T-cell (primary cell): ENCODE measurements at places on chromosomes 4 and X. TPM values are rescaled to one million over a fixed set of nuclear protein-coding genes. Genes with fewer than 3 reads are reported as not detected.

PDLIM3 gene
- total RNA-seq, result 0.63 TPM

ITGB1BP2 gene
- total RNA-seq, result 2.3 TPM

ARHGAP24 gene
- 1.8 TPM for total RNA-seq

AKAP14 gene
- total RNA-seq, result not detected

ZCCHC18 gene
- total RNA-seq, result 18.4 TPM

RNF150 gene
- total RNA-seq, result not detected

REELD1 gene
- total RNA-seq, result 0.78 TPM

POLN gene
- 2.5 TPM for total RNA-seq

NUDT11 gene
- total RNA-seq, result 0.76 TPM

ARMCX4 gene
- 9.3 TPM for total RNA-seq

AMER1 gene
- 3.8 TPM for total RNA-seq

F9 gene
- 0.25 TPM for total RNA-seq

DNA sequence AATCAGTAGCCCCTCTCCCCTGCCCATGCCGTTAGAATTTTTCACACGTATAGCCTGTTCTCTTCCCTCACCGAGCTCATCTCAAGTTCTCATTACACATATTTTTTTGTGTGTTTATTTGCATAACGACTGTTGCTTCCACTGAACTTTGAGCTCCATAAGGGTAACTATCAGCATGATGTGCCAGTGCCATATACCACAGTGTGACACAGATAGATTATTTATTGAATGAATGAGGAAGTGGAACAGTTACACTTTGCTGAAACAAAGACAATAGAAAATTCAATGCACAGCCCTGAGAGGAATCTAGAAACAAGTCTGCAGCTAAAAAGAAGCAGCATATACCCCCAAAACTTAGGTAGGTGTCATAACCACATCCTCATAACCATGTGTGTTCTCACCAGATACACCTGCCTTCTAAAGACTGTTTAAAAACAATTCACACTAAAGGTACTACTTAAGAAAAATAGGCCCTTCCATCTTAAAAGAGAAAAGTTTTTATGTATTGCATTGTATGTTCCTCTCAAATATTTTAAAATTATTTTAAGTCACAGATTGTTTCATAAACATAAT, 389.9 kb downstream of the PACRGL start:
- DNase-seq, result no peak

GRCh38 chr4:189979196-189980047, 38.8 kb downstream of the FRG1 start:
- no peak for DNase-seq

DNA sequence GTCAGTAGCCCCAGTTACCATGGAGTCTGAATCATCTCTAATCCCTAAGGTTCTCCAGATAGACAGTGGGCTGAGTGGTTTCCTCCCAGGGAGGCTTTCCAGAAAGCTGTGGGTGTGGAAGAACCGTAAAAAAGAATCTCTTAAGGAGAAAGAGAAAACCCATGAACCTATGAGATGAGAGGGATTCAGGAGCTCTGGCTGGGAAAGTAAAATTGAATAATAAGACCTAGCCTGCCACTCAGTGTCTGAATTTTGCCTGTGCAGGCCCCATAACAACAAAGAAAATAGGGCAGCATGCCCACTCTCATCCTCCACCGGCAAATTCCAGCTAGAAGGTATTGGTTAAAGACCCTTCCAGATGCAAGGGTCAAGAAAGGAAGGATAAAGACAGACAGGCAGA, 16.9 kb downstream of the AWAT2 start:
- no peak for DNase-seq

- no peak for DNase-seq
Observed at GRCh38 chrX:108313669-108314068, 124.6 kb downstream of the COL4A6 start.

GRCh38 chr4:125191232-125191631, 123.5 kb upstream of the FAT4 start:
- no peak for DNase-seq

- DNase-seq, result no peak
Observed at GRCh38 chr4:172308078-172308477, 494.9 kb downstream of the GALNTL6 start.

GRCh38 chr4:82479562-82479961, 49.2 kb downstream of the ENOPH1 start:
- no peak for DNase-seq

DNA sequence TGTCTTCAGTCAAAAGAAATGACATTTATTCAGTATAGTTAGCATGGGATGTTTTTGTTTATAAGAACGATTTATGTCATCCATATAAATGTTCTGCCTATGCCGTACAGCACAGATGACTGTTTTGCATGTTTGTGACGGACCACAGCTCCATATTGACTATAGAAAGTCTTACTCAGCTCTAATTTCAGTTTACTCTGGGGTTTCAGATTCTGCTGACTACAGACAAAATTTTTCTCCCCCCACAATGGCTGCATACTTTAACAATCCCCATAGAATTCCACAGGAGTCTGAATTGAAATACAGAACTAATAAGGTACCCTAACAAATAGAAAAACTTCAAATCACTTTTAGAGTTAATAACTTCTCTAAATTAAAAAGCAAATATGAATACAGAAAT, 191.0 kb downstream of the SCFD2 start:
- no peak for DNase-seq

- no peak for DNase-seq
Observed at GRCh38 chr4:29423836-29424721, 1296.1 kb upstream of the PCDH7 start.

GRCh38 chr4:26217481-26217880, 103.3 kb upstream of the RBPJ start:
- DNase-seq, result no peak

DNA sequence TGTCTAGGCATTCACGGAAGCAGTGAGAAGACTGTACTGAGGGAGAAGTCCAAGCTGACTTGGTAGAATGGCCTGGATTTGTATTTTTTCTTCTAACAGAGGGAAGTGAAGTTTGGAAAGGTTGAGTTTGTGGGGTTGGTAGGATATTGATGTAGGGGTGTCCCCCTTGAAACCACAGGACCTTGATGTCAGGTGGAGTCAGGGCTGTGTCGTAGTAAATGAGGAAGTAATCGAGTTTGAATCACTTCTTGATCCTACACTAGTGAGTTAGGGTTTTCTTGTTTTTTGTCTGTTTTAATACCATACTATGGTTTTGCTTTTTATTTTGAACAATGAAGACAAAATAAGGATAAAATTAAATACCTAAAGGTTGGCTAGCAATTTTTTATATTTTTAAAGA, 30.1 kb upstream of the ANAPC4 start:
- DNase-seq, result no peak

- DNase-seq, result no peak
Observed at GRCh38 chrX:24506082-24506481, 41.0 kb downstream of the PDK3 start.

- DNase-seq, result no peak
Observed at GRCh38 chrX:72073633-72074032, 58.1 kb downstream of the RTL5 start.

- DNase-seq, result no peak
Observed at GRCh38 chr4:7333024-7333780, 101.5 kb downstream of the PSAPL1 start.

GRCh38 chr4:69484011-69484410, 11.7 kb downstream of the UGT2B4 start:
- DNase-seq, result no peak

GRCh38 chr4:140076307-140076706, 77.7 kb downstream of the MAML3 start:
- DNase-seq, result no peak

- no peak for DNase-seq
Observed at GRCh38 chrX:84187533-84188319, at the start of gene RPS6KA6. Gene RPS6KA6, minus strand, starts transcription at chrX:84188199. Its CDS starts 300 bp downstream, at chrX:84187899.

DNA sequence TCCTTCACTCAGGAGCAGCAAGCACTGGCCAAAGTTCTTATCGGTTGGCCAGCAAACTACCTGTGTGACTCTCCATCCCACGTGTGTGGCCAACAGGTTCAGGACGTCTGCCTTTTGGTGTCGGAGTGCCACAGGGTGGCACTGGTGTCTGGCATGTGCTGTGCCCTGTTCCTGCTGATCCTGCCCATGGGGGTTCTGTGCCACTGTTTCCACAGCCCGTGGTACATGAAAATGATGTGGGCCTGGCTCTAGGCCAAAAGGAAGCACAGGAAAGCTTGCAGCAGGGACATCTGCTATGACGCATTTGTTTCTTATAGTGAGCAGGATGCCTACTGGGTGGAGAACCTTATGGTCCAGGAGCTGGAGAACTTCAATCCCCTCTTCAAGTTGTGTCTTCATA, 4.6 kb upstream of the TLR2 start:
- DNase-seq, result no peak

DNA sequence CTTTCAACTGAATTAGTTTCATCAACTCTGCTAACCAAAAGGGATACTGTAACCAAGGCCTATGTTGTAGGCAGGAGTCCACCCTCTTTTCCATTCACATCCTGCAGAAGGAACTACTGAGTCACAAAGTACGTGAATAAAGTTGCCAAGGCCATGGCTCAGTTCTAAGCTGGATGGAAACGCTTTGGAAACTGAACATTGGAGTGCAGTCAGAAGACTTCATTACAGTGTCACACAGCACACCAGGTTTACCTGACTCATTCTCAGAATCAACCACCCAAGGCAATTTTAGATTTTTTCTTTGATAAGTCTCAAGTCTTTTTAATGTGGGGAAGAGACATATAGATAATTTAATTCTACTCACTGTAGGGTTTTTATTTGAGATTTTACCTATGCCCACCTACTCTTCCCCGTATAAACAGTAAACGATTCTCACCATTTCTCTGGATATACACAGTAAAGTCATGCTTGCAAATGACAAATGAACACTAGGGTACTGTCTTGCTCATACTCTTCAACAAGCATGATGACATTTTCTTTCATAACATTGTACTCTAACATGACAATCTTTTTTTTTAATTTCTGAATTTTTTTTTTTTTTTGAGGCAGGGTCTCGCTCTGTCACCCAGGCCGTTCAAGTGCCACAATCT, 58.9 kb upstream of the RBM47 start:
- DNase-seq, result no peak
